Amygdala (tissue), 56 donors: ENCODE measurements at places on chromosomes 7 and 10.

DNA sequence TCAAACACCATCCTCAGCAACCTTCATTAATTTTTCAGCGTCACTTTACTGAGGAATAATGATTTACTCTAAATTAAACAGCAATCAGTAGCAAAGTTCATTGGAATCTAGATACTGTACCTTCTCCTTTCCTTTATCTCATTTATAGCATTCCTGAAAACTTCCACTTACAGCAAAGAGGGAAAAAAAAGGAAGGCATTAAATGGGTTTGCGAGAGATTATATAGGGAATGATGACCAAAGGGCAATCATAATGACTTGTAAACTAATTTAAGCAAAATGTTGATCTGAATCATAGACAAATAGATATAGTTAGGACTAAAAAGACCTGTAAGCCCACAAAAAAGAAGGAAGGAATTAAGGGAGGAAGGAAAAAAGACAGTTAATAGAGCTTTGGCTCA, 42.0 kb downstream of the IPMK start:
- no peak for DNase-seq

GRCh38 chr10:88270061-88270808, 312.9 kb downstream of the RNLS start:
- no peak for DNase-seq

DNA sequence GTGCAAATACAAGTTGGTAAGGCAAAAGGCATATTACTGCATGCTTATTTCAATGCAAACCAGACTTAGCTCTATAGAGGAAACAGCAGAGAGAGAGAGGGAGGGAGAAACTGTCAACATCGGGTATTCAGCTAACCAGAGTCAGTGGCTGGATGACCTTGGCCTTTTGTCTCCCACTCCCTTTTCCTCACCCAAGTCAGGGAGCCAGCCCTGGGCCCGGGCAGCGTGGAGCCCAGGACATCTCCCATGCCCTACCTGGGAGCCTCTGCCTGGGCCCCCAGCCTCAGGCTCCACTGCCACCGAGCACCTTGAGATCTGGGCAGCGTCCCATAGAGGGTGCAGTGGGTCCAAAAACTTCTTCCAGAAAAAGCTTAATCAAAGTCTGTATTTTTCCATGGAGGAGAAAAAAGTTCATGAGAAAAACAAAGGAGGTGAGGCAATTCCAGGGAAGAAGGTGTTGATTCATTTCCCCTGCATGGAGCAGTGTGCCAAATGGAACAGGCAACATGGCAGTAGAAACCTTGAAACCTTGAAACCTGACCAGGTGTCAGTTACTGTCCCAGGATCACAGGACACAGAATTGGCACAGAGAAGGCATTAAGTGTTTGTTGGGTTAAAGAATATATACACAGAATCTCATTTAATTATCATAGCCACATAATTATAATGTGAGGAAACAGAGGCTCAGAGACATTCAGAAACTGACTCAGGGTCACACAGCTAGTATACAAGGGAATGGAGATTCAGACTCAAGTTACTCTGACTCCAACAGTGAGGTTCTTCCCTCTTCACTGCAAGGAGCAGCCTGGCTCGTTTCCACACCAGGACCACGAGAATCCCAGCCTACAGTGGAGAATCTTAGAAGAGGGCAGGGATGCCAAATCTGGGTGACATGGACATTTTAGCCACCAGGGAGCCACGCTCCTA, 5.8 kb upstream of the NCOA4 start:
- no peak for DNase-seq

- DNase-seq: no peak
Measured at GRCh38 chr10:6224781-6225180, 22.0 kb downstream of the PFKFB3 start.

- no peak for DNase-seq
Measured at GRCh38 chr7:67311901-67312300, 315.3 kb downstream of the TYW1 start.

- DNase-seq: no peak
Measured at GRCh38 chr10:8398771-8399170, 344.3 kb downstream of the GATA3 start.

GRCh38 chr7:1192171-1192676, 32.2 kb upstream of the ZFAND2A start:
- DNase-seq: no peak

DNA sequence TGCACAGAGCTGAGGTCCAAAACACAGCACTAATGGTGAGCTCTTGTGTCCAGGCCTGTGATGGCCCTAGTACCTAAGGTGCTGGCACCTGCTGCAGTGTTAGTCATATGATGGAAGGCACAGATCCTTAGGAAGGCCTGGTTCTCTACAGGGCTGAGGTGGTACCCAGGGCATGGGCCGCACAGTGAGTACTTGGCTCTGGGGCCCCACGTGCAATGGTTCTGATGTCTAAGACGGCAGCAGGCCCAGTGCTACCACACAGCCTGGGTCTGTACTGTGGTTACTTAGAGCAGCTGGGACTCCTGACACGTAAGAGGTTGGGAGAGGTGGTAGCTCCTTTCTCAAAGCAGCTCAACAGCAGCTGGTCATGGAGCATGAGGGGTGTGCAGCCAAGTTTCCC, 70.6 kb upstream of the MAGI2 start:
- no peak for DNase-seq

DNA sequence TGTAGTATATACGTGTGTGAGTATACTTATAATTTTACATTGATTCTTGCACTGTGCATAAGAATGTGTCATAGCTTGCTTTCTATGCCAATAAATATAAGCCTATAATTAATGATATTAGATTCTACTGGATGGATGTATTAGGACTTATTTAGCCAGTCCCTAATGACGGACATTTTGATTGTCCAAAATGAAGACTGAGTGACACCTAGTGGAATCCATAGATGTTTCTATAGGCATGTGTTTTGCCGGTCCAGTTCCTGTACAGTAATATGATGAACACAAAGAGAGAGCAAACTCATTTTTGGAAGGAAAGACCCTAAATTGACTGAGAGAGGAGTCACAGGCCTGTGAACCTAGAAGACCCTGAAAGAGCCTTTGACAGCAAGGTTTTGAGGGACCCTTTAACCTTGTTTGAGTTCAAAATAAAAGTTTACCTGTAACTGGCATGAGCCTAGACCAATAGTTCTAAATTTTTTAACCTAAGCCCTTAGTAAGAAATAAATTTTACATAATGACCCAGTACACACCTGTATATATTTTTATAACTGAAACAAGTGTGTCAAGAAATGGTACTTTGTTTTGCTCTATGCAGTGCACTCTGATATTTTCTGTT, 42.4 kb upstream of the AGBL3 start:
- no peak for DNase-seq

DNA sequence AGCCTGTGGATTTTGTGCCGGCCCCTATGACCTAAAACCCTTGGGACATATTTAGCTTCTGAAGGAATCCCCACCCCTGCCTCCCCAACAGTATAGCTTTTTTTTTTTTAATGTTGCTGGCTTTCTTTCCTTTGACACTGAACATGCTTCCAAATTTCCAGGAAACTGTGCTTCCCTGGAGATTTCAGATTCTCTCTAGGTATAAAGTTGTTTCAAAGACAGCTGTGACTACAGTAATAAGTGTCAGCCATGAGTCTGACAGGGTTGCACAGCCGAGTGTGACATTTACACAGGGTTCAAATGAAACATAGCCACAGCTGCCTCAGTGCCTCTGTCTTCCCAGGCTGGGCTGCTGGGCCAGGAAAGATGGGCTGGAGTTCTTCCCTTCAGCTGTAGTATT, 466.6 kb upstream of the COBL start:
- DNase-seq: no peak

GRCh38 chr10:5575482-5576153, 50.9 kb downstream of the CALML3 start:
- peak; percentile 29 for DNase-seq

DNA sequence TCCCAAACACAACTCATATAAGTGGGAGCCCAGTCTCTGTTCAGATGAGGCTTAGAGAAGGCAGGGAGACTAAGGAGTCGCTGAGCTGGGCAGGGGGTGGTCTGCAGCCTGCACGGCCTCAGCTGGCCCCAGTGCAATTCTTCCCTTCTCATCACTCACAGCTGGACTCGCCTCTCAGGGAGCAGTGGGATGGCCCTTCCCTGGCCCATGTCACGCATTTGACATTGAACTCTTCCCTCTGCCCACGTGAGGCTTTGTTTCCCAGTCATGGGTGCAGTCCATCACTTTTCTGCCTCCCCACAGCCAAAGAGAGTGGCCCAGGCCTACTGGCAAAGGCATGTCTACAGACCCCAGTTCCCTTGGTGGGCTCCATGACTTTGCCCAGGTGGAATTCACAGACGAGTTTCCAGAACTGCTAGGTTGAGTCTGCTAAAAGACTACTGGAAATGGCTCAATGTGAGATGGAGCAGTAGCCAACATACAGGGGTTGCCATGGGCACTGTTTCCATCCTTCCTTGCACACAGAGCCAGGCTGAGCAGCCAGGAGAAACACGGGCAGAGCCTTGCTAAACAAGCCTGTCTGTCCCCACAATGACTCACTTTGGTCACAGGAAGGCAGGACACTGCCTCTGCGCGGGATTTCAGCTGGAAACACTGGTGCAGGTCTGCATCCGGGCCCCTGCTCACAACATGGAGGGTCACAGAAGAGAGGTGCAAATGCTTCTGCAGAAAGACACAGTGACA, 90.1 kb downstream of the OAT start:
- no peak for DNase-seq

GRCh38 chr7:52656098-52656497, 379.3 kb upstream of the POM121L12 start:
- DNase-seq: no peak

DNA sequence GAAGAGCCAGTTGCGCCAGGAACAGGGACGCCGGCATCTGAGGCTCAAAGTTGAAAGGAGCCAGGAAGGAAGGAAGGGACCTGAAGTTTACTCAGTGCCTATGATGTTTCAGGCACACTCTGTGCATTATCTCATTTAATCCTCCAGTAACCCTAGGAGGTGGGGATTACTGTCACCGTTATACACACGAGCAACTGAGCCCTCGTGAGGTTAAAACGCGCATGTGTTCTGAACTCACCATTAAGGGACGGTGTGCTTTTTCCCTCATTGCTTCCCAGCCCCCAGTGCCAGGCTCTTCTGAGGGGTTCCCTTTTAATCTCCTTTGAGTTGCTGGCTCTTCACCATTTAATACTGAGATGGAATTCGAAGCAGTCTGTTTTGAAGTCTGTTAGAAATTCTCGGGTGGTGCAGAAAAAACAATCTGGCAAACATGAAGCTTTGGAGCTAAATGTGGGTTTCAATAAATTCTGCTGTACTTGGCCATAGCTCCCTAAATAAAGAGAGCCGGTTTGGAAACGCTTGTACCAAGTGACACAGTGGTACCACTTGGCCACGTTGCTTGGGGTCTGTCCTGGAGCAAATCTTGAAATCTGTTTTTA, 102.2 kb downstream of the TAX1BP1 start:
- DNase-seq: no peak

DNA sequence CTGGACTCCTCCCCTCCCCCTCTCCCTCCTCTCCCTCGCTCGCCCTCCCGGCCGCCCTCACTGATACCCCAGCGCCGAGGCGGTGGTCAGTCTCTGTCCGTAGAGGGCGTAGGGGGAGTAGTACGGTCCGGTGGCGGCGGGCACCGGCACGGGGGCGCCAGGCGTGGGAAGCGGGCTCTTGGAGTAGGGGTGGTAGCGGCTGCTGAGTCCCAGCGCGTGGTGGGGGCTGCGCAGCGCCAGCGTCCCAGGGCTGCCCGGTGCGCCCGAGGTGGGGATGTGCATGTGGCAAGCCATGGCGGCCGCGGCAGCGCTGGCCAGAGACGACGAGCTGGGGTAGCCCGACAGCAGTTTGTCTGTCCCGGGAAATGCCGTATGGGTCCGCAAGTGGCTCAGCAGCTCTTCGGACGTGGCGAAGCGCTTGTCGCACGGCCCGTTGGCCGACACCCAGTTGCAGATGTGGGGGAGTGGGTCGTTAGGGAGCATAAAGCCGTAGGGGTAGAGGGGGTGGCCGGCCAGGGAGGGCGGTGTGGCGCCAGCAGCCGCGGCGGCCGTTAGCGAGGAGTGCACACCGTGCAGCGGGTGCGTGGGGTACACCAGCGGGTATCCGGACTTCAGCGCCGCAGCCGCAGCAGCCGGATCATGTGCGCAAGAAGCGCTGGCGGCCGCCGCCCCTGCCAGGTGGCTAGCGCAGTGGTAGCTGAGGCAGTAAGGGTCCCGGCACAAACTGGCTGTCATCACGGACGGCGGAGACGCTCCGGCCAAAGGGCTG, 2.7 kb downstream of the ZNF503 start:
- no peak for DNase-seq

DNA sequence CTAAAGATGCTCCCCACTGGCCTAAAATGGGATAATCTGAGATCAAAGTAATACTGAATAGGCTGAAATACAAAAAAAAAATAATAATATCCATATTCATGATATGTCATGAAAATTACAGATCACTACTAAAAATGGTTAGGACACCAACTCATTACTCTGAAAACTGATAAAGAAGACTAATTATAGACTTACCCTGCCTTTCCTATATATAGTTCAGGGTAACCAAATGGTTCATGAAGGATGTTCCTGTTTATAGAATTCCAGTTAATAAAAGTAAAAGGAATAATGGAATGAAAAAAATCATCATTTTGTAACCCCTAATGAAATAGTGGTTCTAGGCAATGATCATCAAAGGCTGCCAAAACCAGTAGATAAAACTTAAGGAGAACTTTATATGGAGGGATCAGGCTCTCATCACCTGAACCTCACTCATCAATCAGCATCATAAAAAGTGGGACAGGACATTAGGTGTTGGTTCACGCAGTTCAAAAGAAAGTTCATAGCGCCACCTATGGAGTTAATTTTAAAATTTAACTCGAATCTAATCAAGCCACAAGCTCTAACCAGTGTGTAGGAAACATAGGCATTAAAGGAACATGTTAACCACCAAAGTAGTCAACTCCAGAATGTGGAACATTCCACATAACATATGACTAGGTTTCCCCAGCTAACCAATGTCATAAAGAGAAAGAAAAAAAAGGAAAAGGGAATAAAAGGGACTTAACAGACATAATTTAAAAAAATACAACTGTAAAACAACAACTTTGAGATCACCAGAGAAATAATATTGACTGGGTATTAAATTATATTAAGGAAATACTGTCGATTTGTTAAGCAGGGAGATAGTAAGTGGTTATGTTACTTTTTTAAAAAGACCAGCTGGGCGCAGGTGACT, 35.7 kb downstream of the P4HA1 start:
- no peak for DNase-seq

GRCh38 chr7:21945454-21946221, at the start of gene CDCA7L:
Gene CDCA7L, minus strand, starts transcription at chr7:21945899. Its CDS starts 95 bp downstream, at chr7:21945804.
- peak; percentile 41 for DNase-seq

DNA sequence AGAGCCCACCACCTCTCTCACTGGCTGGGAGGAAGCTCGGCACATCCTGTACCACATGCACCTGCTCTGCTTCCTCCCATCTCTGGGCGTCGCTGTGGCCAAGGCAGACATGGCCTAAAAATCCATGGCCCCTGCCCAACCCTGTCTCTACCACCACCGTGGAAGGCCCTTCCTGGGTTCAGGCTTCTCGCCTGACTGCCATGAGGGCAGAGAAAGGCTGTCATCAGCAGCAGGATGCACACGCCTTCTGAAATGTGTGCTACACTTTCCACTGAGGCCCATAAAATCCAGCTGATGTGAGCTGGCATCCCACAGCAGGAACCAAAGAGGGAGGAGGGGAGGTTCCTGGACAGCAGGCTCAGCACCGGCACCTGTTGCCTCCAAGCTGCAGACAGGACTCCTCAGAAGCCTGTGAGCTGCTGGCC, 93.4 kb downstream of the PTPRN2 start:
- no peak for DNase-seq

- no peak for DNase-seq
Measured at GRCh38 chr7:17781491-17782215, 158.6 kb downstream of the SNX13 start.
